Activated T-cell treated with anti-CD3 and anti-CD28 coated beads, Interleukin-2, amount 50 U/mL, for 4 hours (primary cell): ENCODE measurements at places on chromosomes 16 and 17. TPM values are rescaled to one million over a fixed set of nuclear protein-coding genes. Genes with fewer than 3 reads are reported as not detected.

DNA sequence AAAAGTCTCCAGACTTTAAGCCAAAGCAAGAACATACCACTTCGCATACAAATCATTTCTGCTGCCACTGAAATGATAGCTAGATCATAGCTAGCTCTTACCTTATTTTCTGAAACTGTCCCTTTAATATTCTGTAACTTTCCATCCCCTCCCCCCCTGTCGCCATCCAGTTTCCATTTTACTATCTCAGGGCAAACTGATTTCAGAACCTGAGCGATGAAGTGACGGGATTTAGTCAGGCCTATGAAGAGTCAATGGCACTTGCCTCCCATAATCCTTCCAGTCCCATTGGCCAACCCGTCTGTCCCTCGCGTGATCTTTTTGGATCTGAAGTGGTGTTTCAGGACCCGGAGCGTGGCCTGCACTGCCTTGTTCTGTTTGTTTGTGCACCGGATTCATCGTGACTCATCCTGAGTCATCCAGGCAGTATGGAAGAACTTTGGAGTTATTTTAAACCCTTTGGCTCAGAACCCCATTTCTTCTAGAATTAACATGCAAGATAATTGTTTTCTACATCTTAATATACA is 199.8 kb upstream of the CHMP6 start:
- peak; percentile 27 for DNase-seq

DNA sequence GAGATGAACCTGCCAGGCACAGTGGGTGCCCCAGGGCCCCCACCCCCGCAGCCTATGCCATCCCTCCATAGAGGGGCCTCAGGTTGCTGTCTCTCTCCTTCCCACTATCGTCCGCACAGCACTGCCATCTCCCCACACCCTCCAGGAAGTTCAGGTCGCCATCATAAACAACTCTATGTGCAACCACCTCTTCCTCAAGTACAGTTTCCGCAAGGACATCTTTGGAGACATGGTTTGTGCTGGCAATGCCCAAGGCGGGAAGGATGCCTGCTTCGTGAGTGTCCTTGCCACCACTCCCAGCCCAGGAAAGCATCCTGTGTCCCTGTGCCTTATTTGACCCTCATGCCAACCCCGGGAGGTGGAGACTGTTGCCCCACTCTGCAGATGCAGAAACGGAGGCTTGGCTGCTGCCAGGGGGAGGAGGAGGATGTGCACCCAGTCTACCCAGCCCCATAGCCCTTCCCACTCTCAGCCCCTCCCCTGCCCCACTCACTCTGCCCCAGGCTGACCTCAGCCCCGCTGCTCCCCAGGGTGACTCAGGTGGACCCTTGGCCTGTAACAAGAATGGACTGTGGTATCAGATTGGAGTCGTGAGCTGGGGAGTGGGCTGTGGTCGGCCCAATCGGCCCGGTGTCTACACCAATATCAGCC is 3.9 kb downstream of the PRSS21 start:
- no peak for DNase-seq

- DNase-seq: no peak
Measured at GRCh38 chr17:8143581-8144400, 8.4 kb downstream of the PER1 start.

- no peak for DNase-seq
Measured at GRCh38 chr16:85173146-85173980, 61.1 kb upstream of the CIBAR2 start.

GRCh38 chr16:66432429-66432828 is 5.3 kb downstream of the BEAN1 start:
- no peak for DNase-seq

DNA sequence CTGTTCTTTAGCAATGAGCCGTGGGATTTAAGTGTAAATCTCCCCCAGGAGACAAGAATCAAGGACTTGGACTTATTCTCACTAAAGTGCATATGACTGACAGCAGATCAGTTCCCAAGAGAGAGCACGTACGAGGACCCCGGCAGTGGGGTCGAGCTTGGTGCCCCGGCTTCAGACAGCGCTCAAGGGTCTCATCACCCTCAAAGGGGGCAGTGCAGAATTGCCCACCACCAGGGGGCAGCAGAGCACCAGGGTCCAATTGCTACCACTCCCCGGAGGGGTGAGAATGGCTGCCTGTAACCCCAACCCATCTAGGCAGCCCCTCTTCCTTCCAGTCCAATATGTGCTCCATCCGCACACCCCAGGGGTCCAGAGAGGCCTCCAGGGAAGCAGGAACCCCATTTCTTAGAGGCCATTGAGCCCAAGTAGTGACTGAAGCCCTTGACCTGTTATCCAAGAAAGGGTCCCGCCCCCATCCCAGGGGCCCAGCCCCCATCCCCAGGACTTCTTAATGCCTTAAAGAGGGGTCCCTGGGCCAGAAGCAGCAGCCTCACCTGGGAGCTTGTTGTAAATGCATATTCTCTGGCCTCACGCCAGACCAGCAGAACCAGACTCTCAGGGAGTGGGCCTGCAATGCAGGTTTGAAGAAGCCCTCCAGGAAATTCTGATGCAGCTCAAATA is 86.1 kb downstream of the ZDHHC7 start:
- DNase-seq: peak; percentile 71

DNA sequence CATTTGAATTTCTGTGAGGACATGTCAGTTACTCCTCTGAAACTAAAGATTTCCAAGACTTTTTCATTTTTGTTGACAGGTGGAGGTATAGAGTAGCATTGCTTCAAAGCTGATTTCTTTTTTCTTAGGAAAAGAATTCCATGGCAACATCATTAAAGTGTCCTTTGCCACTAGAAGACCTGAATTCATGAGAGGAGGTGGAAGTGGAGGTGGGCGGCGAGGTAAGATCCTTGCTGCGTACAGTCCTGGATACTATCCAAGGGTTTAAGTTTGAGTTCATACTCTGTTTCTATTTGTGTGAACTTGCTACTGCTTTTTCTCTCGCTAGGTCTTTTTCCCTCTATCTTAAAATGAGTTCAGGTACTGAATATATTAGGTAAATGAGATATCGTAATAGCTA is 26.5 kb downstream of the HEATR9 start:
- no peak for DNase-seq

DNA sequence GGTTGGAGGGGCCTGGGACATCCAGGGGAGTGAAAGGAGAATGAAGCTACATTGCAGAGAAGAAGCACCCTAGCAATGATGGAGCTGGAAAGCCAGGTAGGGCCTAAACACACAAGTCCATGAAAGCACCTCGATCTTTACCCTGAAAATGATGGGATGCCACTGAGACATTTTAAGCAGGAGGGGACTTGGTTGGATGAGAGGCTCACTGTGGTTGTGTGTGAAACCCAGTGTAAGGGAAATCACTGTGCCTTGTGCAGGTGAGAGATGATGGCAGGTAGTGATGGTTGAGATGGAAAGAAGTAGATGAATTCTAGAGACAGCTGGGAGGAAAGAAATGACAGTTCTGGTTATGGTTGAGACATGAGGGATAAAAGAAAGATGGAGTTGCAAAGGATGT is 132.9 kb upstream of the CACNG3 start:
- DNase-seq: no peak

- DNase-seq: no peak
Measured at GRCh38 chr17:18950944-18951905, 740 bp upstream of the SLC5A10 start.

DNA sequence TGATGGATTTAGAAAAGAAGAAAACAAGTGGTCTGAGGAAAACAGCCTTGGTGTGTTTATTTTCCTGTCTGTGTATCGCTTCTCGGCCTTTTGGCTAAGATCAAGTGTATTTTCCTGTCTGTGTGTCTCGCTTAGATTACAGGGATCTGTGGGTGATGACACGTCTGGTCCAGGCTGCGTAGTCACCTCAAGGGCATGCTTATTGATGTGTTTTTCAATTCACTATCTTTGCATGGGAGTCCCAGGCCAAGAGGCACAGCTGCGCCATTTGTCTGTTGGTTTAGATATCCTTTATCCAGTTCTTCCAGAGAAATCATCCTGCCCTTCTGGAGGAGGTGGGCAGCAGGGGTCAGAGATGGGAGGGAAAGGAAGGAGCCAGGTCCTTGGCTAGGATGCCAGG is 47.1 kb upstream of the STH start:
- no peak for DNase-seq

DNA sequence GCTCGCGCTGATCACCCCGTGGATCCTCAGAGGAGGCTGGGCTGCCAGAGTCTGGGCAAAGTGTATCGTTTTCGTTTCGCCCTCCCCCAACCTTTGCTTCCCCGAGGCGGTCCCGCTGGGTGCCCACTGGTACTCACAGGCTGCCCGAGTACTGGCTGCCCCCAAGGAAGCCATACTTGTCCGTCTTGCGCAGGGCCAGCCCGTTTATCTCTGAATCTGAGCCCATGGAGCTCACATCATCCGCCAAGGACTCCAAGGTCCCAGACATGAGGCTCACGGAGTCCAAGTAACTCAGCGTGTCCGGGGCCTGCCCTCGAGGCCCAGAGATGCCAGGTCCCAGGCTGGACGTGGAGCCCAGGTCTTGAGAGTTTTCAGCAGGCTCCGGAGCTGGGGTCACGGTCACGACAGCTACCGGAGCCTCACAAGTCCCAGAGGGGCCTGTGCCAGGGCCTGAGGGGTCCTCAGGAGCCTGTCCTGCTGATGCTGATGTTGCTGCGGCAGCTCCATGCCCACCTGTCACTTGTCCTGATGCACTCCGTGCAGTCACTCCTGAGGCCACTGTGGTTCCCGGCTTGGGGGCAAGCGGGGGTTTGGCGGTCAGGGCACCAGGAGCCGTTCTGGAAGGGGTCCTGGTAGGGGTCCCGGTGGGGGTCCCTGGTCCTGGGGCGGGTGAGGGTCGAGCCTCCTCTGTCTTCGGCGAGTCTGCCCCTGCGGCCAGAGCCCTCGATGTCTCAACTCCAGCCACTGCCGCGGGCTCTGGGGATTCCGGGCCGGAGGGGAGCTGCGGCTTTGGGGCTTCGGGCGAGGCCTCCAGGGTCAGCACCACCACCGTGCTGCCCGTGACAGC is 980 bp downstream of the TBC1D10B start:
- no peak for DNase-seq

- DNase-seq: no peak
Measured at GRCh38 chr17:45380991-45381390, 51.7 kb downstream of the ARHGAP27 start.

DNA sequence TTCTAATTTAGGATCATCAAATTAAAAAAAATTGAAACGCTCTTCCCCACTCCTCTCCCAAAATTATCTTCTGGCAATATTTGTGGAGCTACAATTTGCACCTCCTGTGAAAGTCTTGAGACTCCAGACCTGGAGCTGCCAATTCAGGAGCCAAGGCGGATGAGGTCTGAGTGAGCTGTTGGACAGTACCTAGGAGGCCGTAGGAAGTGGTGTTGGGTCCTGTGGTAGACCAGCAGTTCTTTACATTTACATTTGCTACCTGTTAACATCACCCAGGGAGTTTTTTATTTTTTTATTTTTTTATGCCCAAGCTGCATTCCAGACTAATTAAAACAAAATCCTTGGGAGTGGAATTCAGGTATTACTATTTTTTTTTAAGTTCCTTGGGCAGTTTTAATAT is 271.0 kb downstream of the PHKB start:
- no peak for DNase-seq

DNA sequence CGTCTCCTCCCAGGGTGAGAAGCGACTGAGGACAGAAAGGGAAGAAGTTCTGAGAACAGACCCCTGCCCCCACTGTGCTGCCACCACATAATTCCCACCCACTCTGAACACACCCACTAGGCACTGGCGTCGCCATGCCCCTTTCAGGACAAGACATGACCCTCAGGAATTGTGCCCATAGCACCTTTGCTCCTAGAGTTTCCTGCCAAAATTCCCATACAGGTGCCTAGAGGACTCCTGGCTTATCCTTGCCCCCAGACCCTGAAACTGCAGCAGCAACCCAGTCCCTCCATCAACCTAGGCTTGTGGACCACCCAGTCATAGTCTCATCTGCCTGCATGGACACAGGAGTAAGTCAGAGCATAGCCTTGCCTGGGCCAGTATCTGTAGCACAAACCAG is 157.7 kb upstream of the ZNF267 start:
- no peak for DNase-seq

GRCh38 chr16:3538222-3538621 is 37.4 kb downstream of the CLUAP1 start:
- no peak for DNase-seq

GRCh38 chr17:8100111-8100510 is 12.6 kb upstream of the ALOX12B start:
- no peak for DNase-seq

GRCh38 chr16:83973581-83974385 is 5.7 kb downstream of the NECAB2 start:
- DNase-seq: no peak

DNA sequence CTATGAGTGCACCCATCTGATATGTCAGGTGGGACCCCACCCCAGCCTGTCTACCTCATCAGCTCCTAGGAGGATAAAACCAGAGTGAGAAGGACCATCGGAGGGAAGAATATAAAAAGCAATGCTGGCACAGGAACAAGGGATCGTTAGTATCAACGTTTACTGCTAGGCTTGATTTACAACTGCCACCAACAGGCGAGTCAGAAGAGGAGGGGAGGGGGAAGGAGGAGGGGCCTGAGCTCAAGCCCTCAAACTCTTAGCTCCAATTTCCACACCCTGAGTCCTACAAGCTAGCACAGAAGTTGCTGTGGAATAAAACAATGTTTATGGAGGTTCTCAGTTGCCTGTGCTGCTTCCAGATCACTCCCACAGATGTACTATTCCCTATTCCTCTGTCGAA is 234.5 kb downstream of the C16orf78 start:
- no peak for DNase-seq

DNA sequence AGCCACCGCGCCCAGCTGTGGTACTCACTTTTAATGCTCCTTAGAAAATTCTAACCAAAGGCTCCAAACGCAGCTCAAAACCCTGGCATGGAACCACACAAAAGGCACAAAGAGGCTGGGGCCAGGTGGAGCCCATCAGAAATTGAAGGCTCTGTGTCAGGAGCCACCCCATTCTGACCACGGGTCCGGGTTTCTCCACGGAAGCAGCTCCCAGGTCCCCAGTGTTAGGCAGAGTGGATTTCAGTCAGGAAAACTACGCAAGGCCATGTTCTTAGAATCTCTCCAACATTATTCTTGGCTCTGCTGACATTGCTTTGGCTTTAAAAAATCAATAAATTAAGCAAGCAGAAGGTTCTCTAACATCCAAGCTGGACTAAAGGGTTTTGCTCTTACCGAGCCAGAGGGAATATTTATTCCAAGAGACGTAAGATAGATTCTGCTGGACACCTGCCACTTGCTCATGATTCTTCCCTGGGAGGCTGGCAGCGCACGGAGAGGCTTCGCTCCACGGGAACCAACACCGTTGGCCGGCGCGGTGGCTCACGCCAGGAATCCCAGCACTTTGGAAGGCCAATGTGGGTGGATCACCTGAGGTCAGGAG is 93.5 kb downstream of the NXN start:
- DNase-seq: no peak

ERCC4 gene
- 16.7 TPM for total RNA-seq

DNAAF1 gene
- total RNA-seq: not detected

KRT36 gene
- not detected for total RNA-seq

ABCA10 gene
- total RNA-seq: not detected

AIPL1 gene
- not detected for total RNA-seq

LRRC37B gene
- 7.0 TPM for total RNA-seq

CTCF gene
- 54.0 TPM for total RNA-seq

NTN3 gene
- total RNA-seq: not detected

DNAH9 gene
- not detected for total RNA-seq

CDRT15L2 gene
- total RNA-seq: not detected

OR3A3 gene
- not detected for total RNA-seq
